Heart left ventricle (tissue), 16 donors: ENCODE measurements at places on chromosomes 2 and 18.

GRCh38 chr18:78239090-78239457, 740.5 kb upstream of the SALL3 start:
- H3K36me3 ChIP-seq: no peaks in the 10 kb centered on the region
- no peak overlapping the region for H3K27ac ChIP-seq
- no peaks in the 10 kb centered on the region for H3K4me1 ChIP-seq
- DNase-seq: no peak

DNA sequence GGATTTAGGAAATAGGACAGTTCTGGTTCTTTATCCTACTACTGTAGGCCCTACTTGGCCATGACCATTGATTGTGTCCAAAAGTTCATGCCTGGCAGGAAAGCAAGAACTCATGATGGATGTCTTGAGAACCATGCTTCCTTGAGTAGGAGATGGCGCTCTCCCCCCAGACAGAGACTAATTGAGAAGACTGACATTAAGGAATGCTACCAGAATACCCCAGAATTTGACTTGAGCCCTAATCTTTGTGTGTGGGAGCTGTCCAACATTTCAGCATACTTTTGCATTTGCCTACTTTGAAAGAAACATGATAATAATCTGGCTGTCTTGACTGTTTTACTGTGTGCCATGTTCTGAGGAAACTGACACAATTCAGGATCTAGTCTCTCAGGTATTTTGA, 23.3 kb downstream of the MAPRE3 start:
- H3K36me3 ChIP-seq: no peaks in the 10 kb centered on the region
- H3K4me3 ChIP-seq: no peak overlapping the region
- H3K27me3 ChIP-seq: no peaks in the 10 kb centered on the region
- H3K27ac ChIP-seq: no peak overlapping the region
- no peaks in the 10 kb centered on the region for H3K4me1 ChIP-seq

DNA sequence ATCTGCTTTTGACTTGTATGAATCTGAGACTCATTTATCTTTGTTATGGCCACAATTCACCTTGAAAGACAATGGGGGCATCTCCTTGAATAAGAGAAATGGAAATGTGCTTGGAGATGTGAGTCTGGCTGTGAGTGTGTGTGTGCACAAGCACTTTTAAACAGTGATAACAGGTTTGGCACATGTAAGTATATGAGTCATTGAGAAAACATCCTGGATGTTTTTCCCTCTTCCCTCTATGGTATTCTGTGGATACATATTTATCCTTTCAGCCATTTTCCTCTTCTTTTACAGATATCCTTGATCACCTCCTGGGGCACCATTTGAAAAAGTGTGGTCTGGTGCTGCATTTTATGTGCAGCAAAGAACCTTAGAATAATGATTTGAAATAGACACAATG, 317.3 kb upstream of the THUMPD2 start:
- H3K27me3 ChIP-seq: no peaks in the 10 kb centered on the region
- DNase-seq: no peak
- H3K27ac ChIP-seq: peak overlapping the region; percentile 50
- no peak overlapping the region for H3K4me3 ChIP-seq
- no peaks in the 10 kb centered on the region for H3K4me1 ChIP-seq
- no peaks in the 10 kb centered on the region for H3K36me3 ChIP-seq

DNA sequence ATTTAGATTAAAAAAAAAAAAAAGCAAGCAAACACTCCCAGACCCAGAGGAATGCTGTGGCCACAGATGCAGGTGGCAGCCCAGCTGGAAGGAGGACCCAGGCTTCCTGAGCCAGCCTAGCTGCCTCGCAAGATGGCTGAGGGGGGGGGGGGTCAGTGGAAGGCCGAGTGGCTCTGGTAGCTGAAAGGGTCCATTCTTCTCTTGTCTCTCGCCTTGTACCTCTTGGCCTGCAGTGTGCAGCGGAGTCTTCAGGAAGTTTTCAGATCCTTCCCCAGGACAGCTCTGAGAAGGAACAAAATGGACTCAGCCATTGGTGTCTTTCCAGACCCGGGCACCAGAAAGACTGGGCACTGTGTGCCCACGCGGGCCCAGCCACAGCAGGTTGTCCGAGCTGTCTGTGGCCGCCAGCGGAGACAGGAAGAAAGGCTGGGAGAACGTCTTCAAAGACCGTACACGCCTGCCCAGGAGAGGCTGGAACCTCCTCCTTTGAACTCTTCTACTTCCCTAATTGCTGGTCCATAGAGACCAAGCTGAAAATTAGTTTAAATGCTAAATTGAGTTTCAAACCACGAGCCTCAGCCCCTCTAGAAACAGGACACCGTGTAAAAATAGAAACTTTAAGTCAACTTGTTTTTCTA, 21.3 kb downstream of the APCDD1 start:
- no peak for DNase-seq
- no peak overlapping the region for H3K27ac ChIP-seq
- no peaks in the 10 kb centered on the region for H3K36me3 ChIP-seq
- H3K4me1 ChIP-seq: peaks cover 13% of the 10 kb centered on the region
- no peak overlapping the region for H3K4me3 ChIP-seq
- no peaks in the 10 kb centered on the region for H3K27me3 ChIP-seq

GRCh38 chr2:199261239-199261638, 196.5 kb downstream of the SATB2 start:
- DNase-seq: no peak
- H3K4me1 ChIP-seq: no peaks in the 10 kb centered on the region
